CD4-positive, alpha-beta T cell (primary cell): ENCODE measurements at places on chromosomes 16 and 17.

GRCh38 chr16:5928476-5929065 is 831.0 kb upstream of the EEF2KMT start:
- no peak for DNase-seq

GRCh38 chr17:4610656-4611055 is 26.3 kb downstream of the SMTNL2 start:
- no peak for DNase-seq

GRCh38 chr17:61366076-61366714 is 33.4 kb upstream of the TBX2 start:
- no peak for DNase-seq

DNA sequence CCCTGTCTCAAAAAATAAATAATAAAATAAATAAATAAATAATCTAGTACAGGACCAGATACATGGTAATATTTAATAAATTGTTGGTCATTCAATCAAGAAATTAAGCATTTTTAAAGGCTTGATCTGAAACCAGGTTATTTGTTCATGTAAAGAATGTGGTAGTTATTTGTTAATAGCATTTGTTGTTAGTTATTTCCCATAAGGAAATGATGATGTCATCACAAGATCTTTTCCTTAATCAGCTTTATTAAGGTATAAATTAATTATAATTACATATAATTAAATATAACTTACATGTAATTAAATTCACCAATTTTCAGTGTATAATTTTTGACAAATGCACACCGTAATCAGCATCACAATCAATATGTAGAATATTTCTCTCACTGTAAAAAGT is 19.5 kb upstream of the DHX40 start:
- DNase-seq: no peak

DNA sequence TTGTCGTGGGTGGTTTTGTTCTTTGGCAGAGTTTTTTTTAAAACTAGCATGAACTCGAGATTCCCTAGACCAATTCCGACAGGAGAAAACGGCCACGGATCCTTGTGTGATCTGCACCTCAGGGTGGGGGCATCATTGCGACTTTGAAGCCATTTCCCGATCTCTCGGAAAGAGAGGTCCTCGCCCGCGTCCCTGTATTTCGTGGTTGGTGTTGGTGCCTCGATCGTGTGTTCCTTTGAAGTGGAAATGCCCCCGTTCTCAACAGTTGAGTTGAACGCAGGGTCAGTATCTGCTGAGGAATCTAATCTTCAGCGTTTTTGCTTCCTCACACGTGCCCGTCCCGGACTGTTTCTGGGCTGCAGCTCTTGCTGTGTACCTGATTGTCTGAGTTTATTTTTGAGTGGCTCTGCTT is 1.1 kb downstream of the CRAMP1 start:
- DNase-seq: no peak

DNA sequence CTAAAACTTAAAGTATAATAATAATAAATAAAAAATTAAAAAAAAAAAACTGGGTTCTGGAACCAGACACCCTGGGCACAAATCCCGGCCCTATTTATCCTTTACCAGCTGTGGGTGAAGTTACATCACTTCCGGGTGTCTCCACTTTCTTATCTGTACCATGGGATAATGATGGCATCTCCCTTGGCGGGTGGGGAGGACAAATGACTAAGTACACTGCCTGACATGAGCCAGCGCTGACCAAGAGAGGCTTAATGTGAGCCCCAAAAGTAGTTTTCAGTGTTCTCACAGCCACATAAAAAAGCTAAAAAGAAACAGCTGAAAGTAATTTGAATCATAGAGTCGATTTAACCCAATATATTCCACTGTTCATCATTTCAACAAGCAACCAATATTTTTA is 424.9 kb downstream of the SOX9 start:
- no peak for DNase-seq

DNA sequence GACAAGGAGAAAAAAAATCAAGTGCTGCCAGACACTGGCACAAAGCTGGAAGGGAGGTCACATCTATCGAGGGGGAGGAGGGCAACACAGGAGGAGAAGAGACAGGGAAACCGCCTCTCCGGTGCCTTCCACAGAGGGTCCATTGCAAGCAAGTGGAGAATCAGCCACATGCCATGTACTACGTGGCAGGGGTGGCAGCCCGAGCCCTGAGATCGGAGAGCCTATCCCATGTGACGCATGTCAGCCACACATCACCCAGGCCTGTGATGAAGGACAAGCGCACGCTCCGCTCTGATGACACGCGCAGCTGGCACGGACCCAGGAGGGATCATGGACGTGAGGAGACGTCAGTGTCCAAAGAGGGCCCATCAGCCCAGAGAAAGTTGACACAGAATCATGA is 30.1 kb downstream of the ADCY9 start:
- no peak for DNase-seq

GRCh38 chr16:89909777-89910716 is 8.6 kb upstream of the MC1R start:
- DNase-seq: peak; percentile 72

GRCh38 chr17:33753452-33753851 is 460.4 kb upstream of the ASIC2 start:
- no peak for DNase-seq

GRCh38 chr16:13153696-13154095 is 252.3 kb downstream of the SHISA9 start:
- no peak for DNase-seq

GRCh38 chr16:50308237-50308965 is 42.0 kb downstream of the ADCY7 start:
- DNase-seq: peak; percentile 1

GRCh38 chr16:2233046-2233775 is 3.0 kb upstream of the DNASE1L2 start:
- DNase-seq: no peak

- peak; percentile 55 for DNase-seq
Measured at GRCh38 chr17:74280093-74280513, 6.1 kb downstream of the DNAI2 start.

GRCh38 chr16:46853713-46854443 is 22.9 kb upstream of the C16orf87 start:
- DNase-seq: peak; percentile 74

- DNase-seq: no peak
Measured at GRCh38 chr16:85436636-85437165, 176.4 kb upstream of the GSE1 start.

- no peak for DNase-seq
Measured at GRCh38 chr16:79672524-79672923, 72.0 kb upstream of the MAF start.

DNA sequence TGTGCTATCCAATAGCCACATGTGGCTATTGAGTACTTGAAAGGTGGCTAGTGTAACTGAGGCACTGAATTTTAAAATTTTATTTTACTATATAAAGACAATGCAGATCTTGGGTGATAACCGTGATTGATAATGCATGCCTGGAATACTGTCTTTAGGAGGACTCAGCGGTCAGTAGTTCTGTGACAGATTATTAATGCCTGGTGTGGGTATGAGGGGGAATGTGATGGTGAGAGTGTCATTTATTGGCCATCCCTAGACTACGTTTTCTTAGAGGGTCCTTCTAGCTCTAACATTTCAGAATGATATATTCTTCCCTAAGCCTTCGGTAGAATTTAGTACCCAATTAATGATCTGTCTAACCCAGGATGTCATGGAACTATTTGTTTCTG is 157.6 kb downstream of the CPPED1 start:
- DNase-seq: no peak

GRCh38 chr16:616733-617586 is 13.8 kb upstream of the WFIKKN1 start:
- no peak for DNase-seq

GRCh38 chr16:2987833-2988232 is 7.6 kb upstream of the PKMYT1 start:
- no peak for DNase-seq

- no peak for DNase-seq
Measured at GRCh38 chr16:27311448-27311830, 2.3 kb upstream of the IL4R start.

DNA sequence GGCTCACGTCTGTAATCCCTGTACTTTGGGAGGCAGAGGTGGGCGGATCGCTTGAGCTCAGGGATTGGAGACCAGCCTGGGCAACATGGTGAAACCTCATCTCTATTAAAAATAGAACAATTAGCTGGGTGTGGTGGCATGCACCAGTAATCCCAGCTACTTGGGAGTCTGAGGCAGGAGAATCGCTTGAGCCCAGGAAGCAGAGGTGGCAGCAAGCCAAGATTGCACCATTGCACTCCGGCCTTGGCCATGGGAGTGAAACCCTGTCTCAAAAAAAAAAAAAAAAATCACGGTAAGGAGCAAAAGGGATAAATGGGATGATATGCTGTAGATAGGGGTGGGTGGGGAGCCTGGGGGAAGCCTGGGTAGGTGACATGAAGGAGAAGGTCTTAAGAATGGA is 20.4 kb upstream of the TMEM98 start:
- no peak for DNase-seq

GRCh38 chr16:72187551-72187950 is 15.6 kb upstream of the PMFBP1 start:
- DNase-seq: no peak
